Left ventricle myocardium inferior (tissue), 1 donor: ENCODE measurements at places on chromosomes 7 and 10. TPM values are rescaled to one million over a fixed set of nuclear protein-coding genes. Genes with fewer than 3 reads are reported as not detected.

DNA sequence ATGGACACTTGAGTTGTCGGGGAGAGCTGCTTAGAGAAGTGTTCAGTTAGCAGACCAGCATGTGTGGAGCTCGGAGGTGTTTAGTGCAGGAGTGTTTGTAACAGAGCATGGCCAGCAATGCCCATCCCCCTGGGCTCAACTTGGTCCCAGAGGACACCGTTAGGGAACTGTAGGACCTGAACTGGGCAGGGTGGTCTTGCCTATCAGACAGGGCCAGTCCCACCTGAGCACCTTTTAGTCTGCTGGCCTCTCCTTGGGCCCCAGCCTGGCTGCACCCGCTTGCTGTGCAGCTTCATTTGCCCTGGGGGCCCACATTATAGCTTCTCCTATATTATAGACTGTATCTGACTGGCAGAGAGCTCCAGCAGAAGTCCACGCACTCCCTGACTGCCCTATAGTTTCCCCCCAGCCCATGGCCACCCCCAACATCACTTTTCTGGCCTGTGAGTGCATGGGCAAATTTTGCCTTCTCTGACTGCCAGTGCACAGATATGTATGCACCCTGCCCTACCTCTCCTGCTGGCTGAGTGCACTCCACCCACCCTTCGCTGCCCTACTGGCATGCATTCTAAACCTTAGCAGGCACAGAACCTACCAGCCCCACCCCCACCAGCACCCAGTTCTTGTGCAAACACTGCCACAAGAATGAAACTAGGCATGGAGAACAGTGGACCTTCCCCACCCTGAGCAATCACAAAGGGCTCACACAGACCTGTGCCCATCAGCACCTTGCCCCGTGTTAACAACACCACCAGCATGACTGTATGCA is 1030.6 kb upstream of the GHITM start:
- DNase-seq = no peak

COL13A1 gene
- 2.5 TPM for total RNA-seq

FGFR2 gene
- total RNA-seq = 0.36 TPM

GRCh38 chr7:64775289-64775688 is 18.9 kb upstream of the ZNF138 start:
- no peak for DNase-seq

- DNase-seq = no peak
Measured at GRCh38 chr10:73964743-73965142, 33.2 kb upstream of the VCL start.

DNA sequence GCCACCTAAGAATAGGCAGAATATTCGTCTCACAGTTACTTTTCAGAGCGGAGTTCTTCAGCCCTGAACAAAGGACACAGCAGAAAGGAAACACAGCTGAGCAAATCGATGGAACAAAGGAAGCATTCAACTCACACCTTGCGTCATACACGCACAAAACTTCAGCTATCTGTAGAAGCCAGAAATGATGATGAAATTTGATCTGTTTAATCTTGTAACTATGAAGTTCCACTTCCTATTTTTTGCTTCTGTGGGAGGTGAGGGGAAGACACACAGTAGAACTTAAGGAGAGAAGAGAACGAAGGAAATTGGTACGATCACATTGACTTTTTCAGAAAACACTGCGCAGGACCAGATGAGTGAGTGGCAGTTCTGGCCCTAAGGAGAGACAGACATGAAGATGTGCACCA is 26.2 kb downstream of the FAM171A1 start:
- no peak for DNase-seq

GRCh38 chr10:44395396-44395795 is 10.5 kb upstream of the CXCL12 start:
- no peak for DNase-seq

ARMC10 gene
- total RNA-seq = 22.6 TPM

CLEC5A gene
- 0.47 TPM for total RNA-seq

DNA sequence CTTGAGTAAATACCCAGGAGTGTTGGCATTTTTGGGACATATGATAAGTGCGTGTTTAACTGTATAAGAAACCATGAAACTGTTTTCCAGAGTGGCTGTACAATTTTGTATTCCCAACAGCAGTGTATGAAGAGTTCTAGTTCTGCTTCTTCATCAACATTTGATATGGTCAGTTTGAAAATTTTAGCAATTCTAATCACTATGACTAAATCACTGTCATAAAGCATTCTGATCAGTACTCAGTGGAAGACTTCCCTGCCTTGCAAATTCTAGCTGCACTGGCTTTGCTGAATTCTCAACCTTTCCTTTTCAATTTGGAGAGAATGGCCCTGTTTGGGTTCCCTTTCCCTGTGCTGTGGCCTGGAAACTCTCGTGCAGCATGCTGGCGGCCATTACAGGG is 18.6 kb upstream of the FAM221A start:
- DNase-seq = no peak

- no peak for DNase-seq
Measured at GRCh38 chr7:5629941-5630340, 151.5 kb downstream of the RNF216 start.

DNA sequence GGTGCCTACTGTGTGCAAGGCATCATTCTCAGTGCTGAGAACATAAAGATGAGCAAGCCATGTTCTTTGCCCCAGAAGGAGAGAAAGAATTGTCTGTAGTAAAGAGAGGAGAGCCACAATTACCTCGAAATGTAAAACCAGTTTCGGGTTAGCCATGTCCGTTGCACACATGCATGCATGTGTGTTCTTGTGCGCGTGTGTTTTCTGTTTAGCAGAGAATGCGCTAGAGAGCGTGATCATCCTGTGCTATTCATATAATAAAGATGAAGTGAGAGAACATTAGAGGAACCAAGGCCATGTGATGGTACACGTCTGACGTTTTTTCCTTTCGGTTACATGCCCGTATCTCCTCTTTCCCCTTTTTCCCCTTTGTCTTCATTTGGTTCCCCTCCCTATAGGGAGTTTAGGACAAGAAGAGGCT is 158.2 kb downstream of the CELF2 start:
- DNase-seq = no peak

GRCh38 chr7:115015619-115016018 is 93.7 kb downstream of the MDFIC start:
- DNase-seq = no peak

DNA sequence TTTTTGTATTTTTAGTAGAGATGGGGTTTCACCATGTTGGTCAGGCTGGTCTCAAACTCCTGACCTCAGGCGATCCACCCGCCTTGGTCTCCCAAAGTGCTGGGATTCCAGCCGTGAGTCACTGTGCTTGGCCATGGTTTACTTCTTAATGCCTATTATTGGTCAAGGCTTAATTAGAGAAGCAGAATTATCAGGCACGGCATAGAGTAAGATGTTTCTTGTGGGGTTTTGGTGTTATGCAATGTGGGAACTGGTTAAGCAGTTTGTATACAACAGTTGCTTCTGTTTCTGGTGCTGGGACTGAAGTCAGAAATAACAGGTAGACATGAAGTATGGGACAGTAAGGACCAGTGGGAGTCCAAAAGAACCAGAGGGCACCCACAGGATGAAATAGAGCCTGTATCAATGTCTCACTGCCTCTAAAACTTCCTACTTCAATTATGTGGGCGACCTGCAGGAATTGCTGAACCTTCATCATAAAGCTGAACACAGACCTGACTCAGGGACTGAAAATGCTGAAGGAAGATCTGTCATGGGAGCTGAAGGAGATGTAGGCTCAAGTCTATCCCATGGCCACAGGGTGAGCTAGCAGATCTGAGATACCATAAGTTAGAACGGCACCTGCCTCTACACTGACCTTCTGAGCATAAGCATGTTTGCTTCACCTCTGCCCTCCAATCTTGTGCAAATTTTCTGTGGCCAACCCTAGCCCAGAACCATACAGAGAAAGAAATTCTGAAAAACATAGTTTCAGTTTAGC is 38.3 kb upstream of the VCL start:
- DNase-seq = no peak

GRM8 gene
- total RNA-seq = 0.69 TPM

GRCh38 chr10:28595613-28596012 is 62.7 kb downstream of the WAC start:
- no peak for DNase-seq

CFAP43 gene
- not detected for total RNA-seq

DNA sequence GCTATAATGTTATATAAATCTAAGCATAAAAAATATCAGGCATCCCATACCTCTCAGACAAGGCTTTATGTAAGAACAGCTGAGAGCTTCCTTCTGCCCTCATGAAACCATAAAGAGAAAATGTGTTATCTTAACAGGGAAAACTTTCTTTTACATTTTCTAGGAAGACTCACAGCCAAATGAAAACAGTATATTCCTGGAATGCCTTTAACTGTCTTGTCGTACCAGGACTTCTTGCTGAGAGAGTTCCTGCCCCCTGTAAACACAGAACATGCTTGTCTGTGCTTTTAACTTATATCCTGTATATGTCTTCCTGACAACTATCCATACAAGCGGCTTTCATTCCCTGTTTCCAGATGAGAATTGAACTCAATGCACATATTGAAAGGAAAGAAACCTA is 64.8 kb upstream of the AHR start:
- no peak for DNase-seq

DNA sequence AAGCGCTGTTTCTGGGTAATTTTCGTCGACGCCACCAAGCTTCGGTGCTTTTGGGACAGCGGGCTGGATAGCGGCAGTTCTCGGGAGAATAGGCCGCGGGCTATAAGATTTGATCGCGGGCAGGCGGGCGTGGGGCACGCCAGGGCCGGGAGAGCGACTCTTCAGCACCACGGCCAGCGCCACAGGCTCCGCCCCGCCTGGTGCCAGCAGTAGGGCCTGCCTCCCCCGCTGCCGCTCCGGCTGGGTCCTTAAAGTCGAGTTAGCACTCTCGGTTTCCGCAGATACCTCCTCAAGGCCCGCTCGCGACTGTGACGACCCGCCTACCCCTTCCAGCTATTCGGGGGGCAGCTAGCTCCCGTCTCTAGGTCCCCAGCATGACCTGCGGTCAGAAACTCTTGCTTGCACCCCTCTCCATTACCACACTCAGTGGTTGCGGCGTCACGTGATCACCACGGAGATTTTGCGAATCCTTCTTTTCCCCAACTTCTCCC is 9.4 kb downstream of the NXPH1 start:
- DNase-seq = peak; percentile 46

GRCh38 chr7:143287339-143287934 is 714 bp upstream of the CASP2 start:
- DNase-seq = no peak

GRCh38 chr10:11813177-11813576 is 10.0 kb upstream of the PROSER2 start:
- no peak for DNase-seq

- DNase-seq = no peak
Measured at GRCh38 chr7:52825611-52826010, 209.8 kb upstream of the POM121L12 start.

DNA sequence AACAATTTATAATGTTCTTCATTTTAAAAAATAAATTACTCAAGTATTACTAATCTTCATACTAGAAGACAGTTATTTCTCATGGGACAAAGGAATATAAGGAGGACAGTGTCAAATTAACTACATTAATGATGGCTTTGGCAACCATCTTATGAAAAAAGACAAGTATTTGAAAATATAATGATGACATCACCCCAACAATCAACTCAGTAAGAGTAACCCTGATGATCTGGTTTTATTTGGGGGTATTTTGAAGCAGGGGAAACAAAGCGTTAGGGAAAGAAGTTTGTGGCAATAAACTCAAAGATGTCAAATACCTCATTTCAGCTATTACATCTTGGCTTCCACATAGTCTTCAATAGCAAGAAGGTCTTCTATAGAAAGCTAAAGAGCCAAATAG is 29.0 kb upstream of the RELN start:
- DNase-seq = no peak

MRPL43 gene
- 49.7 TPM for total RNA-seq
